ENCODE measurements at places on chromosomes 12 and 14.

GRCh38 chr14:90695997-90696660 lies 120.1 kb downstream of the TTC7B start:
- DNase-seq: no peak

- DNase-seq: peak; percentile 33
These were observed 2.1 kb downstream of the VRTN start for GRCh38 chr14:74350211-74350927.

GRCh38 chr12:9868951-9869306 lies 225 bp downstream of the CLEC2B start:
- DNase-seq: no peak

DNA sequence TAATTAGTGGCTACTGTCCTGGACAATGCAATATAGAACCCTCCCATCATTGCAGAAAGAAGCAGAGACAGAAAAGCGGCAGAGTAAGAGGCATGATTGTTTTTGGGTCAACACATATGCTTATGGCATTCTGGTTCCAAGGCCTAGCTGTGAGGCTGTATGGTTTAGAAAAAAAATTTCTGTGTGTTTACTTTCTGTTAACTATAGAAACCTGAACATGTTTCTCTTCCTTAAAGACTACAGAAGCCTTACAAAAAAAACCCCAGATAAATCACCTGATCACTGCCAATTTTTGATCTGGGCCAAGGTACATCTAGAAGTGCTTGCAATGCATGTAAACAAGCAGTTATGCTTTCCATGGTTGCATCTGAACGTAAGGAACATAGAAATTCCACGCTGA lies 100.0 kb upstream of the HECTD1 start:
- no peak for DNase-seq

DNA sequence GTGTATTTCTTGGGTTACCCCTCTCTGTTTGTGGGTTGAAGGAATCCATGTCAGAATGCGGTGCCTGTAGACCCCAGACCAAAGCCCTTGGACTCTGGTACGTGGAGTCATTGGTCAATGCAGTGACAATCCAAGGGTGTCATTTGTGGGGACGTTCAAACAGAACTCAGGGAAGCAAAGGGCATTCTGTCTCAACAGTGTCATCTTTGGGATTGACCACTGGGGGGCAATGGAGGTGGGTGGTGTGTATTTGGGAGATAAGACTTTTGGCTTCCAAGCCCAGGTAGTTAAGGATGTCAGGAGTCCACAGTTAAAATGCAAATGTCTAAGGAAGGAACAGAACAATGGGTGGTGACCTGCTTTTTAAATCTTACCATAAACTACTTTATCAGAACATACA lies 54.6 kb upstream of the CCDC175 start:
- DNase-seq: no peak

DNA sequence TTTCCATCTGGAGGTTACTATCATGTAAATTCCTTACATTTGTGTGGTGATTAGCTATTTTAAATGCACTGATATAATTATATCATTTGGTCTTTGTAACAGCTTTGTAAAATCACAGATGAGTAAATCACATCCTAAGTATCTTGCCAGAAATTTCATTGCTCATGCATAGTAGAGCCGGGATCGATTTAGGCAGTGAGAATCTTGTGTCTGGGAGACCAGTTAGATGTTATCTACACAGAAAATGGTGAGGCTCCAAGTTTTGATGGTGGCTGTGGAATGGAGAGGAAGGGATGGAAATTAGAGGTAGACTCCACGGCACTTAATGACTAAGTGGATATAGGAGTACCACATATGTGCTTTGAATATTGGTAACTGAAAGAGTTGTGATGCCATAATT lies 156.3 kb downstream of the MSRB3 start:
- DNase-seq: no peak

GRCh38 chr14:102540315-102541028 lies 30.9 kb upstream of the ANKRD9 start:
- no peak for DNase-seq

DNA sequence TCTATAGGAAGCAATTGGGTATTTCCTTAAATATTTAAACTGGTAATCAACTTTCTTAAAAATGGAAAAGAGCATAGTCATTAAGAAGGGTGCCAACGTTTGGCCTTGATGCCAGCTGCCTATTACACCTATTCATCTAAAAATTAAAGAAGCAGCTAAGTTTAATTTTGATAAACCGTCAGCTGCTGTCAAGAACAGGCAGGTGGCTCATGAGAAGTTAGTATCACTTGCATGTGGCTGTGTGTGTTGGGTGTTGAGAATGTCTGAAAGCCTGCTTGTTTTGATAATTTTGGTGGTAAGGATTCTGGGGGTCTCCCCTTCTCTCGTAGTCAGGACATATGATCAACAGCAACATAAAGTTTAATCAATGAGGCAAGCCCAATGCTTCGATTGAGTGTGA lies 6.5 kb downstream of the GLRX5 start:
- DNase-seq: no peak

DNA sequence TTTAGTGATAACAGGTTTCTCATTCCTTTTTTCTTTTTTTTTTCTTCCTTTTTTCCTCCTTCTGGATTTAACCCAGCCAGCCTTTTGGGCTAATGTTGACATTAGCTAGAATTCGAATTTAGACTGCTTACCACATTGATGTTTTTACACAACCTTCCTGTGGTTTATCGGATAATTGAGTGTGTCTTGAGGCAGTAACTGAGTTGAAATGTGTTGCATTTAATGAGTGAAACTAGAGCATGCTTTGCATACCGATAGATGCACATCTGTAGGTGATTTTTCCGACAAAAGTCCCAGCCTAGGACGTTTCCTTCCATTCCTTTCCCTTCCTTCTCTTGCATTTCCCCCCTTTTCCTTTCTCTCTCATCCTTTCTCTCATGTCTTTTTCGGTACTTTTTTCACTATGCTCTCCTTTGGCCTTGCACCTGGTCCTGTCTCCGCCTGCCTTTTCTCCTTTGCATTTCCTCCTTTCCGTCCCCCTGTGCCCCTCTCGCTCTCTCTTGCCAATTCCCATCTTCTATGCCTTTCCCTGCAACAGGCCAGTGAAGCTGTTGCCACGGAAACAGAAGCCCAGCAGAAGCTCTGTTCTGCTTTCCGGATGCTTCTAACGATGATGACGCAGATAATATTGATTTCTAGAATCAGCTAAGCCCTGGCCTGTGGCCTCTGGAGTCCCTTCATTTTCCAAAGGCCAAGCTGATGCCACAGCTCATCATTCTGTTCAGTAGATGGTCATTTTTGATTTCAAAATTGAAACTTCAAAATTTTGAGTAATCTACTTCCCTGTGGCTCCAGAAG lies 76.1 kb downstream of the SLC25A47 start:
- DNase-seq: no peak

DNA sequence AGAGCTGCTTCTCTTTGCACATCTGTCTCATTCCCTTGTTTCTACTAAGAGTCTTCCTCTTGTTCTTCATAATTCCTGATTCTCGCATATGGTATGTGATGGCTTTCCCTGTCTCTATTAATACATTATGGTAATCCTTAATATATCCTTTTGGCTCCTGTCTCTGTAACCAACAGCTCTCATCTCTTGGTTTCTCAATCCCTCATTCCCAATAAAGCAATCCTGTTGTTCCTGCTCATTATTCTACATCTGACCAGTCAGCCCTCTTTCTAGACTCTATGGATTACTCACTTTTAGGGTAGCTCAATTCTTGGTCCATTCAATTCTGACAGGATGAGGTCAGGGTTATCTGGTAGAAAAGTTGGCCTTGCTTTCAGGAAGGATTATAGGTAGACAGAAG lies 349.9 kb downstream of the LRIG3 start:
- no peak for DNase-seq

GRCh38 chr12:103667125-103667524 lies 80.1 kb downstream of the STAB2 start:
- no peak for DNase-seq

GRCh38 chr12:71710276-71711125 lies 24.6 kb downstream of the TMEM19 start:
- DNase-seq: no peak

DNA sequence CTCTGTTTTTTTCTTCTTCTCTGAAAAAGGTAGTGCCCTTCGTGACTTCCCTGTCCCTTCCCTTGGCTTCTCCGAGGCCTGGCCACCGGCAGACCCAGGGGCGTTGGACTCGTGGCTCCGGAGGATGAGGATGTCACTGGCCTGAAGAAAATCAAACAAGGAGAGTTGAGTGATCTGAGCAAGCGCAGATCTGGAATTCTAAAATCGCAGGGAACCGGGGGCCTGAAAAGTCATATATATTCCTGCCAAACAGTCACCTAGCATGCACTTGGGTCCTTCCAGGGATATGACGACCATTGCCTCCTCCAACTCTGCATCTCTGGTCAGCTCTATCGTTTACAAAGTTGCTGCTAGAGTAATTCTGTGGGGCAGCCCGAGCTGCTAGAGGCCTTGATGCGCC lies 5.2 kb upstream of the PNMA1 start:
- no peak for DNase-seq

DNA sequence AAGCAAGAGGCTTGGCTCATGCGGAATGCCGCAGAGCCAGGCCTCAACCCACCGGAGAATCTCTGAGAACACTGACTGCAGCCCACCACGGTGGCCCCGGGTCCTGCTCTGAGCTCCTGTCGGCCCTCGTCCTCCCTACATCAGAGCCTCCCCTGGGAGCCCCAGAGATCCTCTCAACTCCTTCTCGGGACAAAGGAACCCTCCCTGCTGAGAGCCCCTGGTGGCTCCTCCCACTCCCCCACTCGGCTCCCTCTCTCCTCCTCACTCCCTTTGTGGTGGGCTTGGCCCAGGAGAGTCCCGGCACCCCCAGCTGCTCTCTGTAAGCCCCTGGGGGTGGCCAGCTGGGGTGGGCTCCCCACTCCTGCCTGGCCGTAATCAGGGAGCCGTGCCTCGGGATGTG lies 11.1 kb upstream of the INF2 start:
- DNase-seq: peak; percentile 35

DNA sequence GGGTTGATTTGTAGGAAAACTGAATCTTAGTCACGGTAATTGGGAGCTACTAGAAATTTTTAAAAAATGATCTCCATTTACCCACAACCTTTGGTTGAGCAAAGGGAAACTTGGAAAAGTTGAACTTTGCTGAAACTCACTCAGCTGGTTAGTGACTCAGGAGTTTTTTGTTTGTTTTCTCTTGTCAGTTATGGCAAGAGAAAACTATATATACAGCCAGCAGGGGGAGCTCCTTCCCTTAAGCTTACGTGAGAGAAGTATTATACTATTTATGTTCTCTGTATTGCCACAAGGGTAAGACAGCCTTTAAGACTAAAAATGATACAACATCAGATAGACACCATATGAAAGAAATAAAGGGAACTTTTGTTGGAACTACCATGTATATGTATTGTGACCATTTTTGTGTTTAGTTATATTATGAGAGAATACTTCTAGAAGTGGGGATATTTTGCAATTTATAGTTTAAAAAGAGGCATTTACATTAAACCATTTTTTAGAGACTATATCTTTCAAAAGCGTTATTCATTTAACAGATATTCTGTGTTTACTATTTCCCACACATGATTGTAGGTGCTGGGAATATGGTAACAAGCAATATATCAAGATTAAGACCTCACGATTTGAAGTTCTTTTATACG lies 28.1 kb upstream of the TBC1D30 start:
- peak; percentile 79 for DNase-seq

DNA sequence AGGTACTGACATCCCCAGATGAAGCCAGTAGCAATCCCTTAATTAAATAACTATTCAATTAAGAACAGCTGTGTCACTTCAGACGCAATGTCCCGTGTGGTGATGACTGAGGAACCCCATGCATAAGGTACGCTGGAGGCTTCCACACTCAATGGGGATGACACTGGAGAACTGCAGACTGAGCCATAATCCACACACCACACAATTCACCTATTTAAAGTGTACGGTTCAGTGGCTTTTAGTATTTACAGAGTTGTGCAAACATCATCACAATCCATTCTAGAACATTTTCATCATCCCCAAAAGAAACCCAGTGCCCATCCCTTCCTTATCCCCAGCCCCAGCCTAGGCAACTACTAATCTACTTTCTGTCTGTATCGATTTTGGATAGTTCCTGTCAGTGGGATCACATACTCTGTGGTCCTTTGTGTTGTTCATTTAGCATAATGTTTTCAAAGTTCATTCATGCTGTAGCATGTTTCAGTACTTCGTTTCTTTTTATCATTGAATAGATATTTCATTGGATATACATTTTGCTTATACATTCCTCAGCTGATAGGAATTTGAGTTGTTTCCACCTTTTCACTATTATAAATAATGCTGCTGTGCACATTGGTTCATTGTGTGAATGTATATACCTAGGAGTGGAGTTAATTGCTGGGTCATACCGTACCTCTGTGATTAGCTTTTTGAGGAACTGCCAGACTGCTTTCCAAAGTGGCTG lies 61.1 kb downstream of the NINJ2 start:
- no peak for DNase-seq

GRCh38 chr14:54700717-54701116 lies 133.8 kb downstream of the SAMD4A start:
- DNase-seq: no peak

DNA sequence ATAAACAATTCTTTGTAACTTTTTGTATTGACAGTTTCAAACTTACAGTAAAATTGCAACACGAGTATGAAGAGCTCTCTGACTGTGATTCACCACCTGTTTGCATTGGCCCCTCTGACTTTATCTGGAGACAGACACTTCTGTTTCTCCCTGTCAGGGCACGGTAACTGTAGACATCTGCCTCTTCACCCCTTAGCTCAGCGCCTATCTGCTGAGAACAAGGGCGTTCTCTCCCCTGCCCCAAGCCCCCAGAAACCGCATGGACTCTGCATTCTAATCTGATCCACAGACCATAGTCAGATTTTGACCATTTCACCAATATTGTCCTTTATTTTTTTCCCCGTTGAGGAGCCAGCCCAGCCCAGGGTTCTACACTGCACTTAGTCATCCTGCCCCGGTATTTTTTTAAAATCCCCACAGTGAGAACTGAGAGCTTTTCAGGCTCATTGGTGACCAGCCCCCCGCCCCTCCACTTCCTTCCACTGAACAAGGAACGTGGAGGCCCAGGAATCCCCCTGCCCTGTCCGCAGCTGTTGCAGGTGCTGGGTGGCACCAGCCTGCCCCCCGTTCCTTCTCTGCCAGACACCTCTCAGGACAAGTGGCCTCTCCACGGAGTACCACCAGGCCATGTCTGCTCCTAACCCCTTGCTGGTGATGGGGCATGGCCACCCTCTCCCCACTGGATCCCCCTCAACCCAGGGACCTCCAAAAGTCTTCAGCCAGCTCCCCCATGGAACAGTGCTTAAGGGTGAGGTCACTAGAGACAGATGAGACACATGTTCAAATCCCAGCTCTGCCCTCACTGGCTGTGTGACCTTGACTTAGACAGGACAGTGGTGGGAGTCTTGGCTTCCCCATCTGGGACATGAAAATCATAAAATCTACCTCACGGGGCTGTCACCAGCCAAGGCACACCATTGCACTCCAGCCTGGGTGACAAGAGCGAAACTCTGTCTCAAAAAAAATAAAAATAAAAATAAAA lies 11.2 kb downstream of the RHOF start:
- no peak for DNase-seq

DNA sequence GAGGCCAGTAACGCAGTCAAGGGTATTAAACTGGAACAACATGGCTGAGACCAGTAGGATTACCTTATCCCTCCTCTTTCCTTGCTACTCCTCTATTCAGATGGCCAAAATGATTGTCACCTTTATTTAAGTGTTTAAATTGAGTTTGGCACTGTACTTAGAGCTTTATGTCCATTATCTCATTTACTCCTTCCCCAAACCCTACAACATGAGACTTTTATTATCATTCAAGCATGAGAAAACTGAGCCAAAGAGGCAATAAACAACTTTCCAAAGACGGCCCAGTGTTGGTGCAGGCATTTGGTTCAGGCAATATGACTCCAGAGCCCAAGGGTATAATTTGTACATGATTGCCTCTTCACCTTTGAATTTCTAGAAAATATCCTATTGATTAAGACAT lies 370.9 kb upstream of the KITLG start:
- no peak for DNase-seq
